ENCODE measurements at places on chromosomes 1 and 21.

- no peak for DNase-seq
These were observed 4.0 kb upstream of the OR11L1 start for GRCh38 chr1:247845693-247846017.

DNA sequence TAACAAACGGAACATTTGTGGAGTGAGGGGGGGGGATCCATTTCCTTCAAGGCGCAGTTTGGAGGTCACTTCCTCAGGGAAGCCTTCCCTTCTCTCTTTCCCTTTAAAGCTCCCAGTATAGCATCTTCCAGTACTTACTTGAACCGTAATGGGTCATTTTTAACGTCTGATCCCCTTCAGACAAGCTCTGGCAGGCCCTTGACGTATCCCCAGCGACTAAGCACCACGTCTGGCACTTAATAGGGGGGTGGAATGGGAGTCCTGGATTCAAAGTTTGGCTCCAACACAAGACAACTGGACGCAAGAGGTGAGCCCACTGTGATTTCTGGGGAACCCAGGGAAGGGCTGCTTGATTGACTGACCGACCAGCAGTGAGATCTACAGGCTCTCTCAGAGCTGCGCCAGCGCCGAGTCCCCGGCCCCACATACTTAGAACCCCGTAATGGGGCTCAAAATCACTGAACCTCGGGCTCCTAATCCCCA, 441 bp downstream of the YARS1 start:
- DNase-seq = no peak

DNA sequence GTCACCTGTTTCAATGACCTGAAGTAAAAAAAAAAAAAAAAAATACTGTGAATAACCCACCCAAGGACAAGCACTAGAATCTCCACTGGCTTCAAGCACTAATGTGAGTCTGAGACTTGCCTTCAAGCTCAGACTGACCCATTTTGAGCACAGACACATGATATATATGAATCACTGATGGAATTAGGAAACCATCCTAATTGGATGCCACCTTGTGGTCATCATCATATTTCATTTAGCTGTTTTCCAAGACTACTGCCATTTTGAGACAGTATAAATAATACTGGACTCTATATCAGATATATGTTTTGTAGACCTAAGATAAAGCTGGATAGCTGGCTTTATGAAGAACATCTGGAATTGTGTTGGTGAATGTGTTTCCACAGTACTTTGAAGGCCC, 1232.0 kb downstream of the KCNT2 start:
- DNase-seq = no peak

- no peak for DNase-seq
These were observed 27.5 kb downstream of the LRRC71 start for GRCh38 chr1:156947818-156948525.

DNA sequence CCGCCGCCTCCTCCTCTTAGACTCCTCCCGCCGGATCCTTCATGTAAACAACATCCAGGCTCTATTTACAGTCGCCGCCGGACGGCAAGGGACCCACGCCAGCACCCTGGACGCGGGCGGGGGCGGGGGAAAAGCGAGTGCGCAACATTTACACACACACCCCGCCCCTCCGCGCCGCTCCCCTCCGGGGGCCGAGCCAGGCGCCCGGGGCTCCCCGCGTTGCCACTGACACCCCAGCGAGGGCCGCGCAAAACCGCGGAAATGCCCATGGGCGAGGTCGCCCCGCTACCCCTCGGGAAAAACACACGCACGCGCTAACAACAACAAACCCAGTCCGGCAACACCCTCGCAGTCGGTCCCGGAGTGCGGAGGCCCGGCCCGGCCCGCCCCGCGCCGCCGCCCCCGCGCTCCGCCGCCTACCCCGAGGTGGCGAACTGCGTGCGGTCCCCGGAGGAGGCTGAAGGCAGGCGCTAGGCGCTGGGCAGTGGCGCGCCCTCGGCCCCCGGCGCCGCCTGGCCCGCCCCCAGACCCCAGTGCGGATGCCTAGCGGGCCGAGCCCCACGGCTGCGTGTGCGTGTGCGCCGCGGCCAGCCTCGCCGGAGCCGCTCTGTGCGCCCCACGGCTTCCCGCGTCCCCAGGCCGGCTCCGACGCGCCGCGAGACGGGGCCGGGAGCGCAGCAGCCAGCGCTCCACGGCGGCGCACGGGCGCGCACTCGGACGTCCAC, 81.1 kb upstream of the AK4 start:
- DNase-seq = peak; percentile 59

DNA sequence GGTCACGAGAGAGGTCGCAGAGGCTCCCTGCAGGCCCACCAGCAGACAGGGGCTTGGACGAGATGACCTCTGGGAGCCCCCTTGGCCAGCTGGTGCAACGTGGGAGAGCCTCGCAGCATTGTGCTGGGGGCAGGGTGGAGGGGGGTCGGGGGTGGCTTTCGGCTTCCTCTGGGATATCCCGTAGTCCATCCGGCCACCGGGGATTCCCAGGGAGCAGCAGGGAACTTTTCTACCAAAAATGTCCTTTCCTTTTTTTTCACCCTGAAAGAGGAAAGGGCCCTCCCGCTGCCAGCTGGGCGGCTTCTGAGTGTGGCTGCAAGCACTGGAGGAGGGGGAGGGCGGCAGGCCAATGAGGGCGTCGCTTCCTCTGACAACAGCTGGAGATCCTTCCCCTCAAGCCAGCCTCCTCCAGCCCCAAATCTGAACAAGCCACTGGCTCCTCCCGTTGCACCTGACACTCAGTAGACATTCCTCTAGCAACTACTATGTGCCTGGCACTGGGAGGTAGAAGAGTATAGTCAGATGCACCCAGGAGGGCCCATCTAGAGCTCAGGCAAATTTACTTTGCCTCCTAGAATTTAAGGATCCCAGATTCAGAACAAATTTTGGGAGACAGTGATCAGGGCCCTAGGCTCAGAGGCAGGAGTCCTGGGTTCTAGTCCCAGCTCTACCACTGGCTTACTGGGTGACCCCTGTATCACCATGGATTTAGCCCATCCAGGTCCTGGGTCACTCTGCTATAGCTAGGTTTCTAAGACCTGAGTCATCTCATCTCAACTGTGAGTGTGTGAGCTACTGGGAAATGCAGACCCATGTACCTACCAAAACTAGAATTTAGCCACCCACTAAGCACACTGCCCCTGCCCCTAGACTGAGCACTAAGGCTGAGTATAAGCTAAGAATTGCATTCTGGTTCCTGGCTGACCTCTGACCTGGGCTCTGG, 2.7 kb downstream of the MOB3C start:
- peak; percentile 65 for DNase-seq

DNA sequence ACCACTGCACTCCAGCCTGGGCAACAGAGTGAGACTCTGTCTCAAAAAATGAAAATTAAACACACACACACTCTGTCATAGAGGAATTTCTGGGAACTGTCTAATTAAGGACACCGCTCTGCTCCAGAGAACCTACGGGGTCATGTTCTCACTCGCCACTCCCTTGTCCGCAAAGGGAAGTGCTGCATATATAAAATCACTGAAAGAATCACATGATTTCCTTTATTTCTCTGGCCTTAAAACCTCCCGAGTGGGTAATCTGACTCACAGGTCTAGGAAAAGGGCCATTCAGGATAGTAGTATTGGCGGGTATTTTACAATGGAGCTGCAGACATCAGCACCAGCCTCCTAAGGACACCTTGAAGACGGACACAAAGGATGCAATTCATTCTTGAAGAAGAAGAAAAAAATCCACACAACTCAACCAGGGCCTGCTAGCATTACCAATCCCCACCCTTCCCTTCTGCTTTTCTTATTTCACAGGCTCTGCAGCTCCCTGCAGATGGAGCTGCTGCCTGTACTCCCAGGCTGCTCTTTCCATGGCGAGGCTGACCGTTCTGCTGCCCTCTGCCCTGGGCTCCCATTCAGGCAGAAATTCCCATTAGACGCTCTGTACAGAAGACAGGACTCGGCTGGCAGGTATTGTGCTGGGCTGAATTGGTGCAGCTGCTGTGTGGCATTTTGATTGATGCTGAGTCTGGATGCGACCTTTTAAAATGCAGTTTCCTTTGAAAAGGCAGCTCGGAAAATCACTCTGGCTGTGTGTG, 53.3 kb upstream of the FAM89A start:
- DNase-seq = no peak

- no peak for DNase-seq
These were observed 62.5 kb downstream of the TMCO4 start for GRCh38 chr1:19737104-19737825.

DNA sequence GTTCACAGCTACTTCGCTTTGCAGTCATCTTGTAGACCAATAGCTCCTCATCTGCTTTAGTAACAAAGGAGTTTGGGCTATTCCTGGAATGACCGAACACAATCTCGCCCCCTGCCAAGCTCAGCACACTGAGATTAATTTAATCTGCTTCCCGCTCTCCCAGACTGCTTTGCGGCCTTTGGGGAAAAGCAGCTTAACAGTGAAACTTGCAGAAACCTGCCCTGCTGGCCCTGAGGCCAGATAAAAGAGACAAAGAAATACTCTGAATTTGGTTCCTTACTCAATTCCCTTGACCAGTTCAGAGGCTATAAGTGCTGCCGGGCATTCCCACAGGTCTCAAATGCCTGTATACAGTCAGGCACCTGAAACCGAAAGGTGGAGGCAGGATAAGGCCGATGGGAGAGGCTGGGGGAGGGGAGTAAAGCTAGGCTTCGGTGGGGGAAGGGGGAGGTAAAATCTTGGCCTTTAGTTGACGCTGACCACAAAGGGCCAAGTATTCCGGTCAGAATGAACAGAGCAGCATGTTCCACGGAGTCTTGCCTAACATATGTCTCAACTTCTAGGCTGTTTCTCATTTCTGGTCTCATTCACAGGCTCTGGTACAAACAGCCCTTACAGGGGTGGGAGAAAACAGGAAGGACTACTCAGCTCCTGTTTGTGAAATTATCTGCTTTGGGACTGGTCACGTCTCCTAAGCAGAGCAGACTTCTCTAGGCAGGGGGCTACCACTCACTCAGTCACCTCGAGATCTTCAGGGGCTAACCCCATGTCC, 17.7 kb upstream of the A3GALT2 start:
- no peak for DNase-seq

- no peak for DNase-seq
These were observed 5.4 kb upstream of the SLC2A7 start for GRCh38 chr1:9031484-9032259.

DNA sequence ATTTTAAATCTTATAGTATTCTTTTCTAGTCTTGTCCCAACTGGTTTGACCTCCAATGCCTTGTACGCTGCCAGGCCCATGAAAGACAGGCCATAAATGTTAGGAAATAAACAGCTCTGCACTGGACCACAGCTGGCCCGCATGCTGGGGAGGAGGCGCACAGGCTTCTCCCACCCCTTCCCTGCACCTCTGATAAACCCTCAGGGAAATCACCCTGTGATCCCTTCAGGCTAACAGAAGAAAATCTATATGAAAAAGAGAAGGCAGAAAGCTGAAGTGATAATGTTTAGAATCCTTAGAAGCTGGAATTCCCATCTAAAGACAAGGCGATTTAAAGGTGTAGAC, 41.5 kb downstream of the COLGALT2 start:
- no peak for DNase-seq

DNA sequence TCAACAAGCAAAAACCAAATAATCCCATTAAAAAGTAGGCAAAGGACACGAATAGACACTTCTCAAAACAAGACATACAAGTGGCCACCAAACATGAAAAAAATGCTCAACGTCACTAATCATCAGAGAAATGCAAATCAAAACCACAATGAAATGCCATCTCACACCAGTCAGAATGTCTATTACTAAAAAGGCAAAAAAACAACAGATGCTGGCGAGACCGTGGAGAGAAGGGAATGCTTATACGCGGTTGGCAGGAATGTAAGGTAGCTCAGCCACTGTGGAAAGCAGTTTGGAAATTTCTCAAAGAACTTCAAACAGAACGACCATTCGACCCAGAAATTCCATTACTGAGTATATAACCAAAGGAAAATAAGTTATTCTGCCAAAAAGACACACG, 145.1 kb upstream of the EDN2 start:
- no peak for DNase-seq

DNA sequence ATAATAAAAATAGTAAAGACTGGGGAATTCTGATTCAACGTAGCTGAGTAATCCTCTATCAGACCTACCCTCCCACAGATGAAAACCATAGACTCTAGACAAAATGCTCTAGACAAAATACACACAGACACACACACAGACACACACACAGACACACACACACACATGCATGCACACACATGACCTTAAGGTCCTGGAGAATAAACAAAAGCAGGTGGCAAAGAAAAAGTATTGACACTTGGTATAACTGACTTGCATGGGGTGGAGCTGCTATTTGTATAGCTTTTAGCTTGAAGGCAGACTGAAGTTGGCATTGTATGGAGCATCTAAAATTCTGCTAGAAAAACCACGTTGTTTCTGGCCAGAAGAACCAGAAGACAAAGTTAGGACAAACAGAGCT, 29.3 kb downstream of the C1orf141 start:
- no peak for DNase-seq

- no peak for DNase-seq
These were observed 2.5 kb upstream of the PNRC2 start for GRCh38 chr1:23957096-23957495.

DNA sequence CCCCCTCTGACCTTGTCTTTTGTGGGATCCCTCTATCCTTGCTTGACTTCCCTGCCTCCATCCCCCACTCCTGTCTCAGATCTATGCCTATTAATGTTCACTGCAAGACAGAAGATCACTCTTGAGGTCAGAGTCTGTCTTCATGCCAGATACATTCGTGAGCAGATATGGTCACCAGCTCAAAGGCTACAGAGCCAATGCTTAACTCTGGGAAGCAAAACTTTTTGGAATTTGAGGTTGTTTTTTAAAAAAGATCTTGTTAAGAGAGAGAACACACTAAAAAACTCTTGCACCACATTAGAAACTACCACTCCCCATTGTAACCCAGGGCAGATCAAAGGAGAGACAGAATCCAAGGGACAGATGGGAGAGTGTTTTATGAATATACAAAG, 17.1 kb upstream of the A3GALT2 start:
- DNase-seq = no peak

DNA sequence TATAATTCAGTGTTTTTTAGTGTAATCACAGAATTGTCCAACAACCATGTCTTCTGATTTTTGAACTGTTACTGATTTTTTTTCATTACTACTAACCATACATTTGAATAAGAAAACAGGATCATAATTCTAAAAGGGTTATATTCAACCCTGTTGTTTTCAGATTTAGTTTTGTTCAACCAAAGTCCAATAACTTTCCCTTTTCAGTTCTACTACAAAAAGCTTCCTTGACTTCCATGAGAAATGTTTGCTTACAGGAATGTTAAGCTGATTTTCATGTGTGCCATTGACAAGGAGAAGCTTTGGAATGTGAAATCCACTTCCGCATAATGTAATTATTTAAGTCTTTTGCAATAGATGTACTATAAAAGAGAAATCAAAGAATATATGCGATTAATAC, 72.0 kb upstream of the ZNF326 start:
- DNase-seq = no peak

DNA sequence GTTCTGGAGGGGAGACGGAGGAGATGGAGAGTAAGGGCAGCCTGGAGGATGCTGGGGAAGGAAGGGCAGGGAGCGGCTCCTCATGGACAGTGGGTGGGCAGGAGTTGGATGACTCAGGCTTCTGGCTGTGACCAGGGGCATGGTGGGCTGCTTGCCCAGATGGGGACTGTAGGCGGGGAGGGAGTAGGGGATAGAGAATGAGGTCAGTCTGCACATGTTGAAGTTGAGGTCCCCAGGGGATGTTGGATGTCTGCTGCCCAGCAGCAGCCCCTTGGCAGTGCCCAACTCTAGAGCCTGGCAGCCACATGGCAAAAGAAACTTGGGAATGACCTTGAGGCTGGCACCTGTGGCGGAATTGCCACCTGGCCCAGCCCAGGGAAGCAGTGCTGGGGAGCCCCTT, 6.4 kb downstream of the SELENON start:
- no peak for DNase-seq

GRCh38 chr1:35030756-35031446, 844 bp downstream of the ZMYM6 start:
- DNase-seq = no peak

- no peak for DNase-seq
These were observed 126.6 kb upstream of the CACNA1E start for GRCh38 chr1:181356505-181357340.

Measured in T-helper 2 cell (primary cell).